ENCODE measurements at places on chromosomes 2 and 18.

DNA sequence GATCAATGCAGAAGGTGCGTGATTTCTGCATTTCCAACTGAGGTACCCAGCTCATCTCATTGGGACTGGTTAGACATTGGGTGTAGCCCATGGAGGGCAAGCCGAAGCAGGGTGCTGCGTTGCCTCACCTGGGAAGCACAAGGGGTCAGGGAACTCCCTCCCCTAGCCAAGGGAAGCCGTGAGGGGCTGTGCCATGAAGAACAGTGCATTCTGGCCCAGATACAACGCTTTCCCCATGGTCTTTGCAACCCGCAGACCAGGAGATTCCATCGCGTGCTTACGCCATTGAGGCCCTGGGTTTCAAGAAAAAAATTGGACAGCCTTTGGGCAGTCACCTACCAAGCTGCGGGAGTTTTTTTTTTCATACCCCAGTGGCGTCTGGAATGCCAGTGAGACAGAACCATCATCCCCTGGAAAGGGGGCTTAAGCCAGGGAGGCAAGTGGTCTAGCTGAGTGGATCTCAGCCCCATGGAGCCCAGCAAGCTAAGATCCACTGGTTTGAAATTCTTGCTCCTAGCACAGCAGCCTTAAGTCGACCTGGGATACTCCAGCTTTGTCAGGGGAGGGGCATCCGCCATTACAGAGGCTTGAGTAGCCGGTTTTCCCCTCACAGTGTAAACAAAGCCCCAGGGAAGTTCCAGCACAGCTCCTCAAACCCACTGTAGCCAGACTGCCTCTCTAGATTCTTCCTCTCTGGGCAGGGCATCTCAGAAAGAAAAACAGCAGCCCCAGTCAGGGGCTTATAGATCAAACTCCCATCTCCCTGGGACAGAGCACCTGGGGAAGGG, 21.7 kb downstream of the TFPI start:
- DNase-seq: no peak

DNA sequence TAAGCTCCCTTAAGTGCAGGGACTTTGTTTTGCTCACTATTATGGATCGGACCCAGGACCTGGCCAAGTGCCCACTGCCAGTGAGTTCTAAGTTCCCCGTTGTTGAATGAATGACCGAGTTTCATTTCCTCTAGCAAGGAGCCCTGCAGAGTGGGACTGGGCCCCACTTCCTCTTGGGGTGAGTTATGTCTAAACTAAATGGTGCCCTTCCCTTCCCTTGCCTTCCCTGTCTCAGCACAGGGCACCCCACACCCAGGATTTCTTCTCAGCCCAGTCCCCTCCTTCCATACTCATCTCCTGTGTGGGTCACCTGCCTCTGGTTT, 195.3 kb upstream of the HS6ST1 start:
- DNase-seq: no peak

GRCh38 chr18:37385846-37386778, 179.5 kb downstream of the CELF4 start:
- no peak for DNase-seq

DNA sequence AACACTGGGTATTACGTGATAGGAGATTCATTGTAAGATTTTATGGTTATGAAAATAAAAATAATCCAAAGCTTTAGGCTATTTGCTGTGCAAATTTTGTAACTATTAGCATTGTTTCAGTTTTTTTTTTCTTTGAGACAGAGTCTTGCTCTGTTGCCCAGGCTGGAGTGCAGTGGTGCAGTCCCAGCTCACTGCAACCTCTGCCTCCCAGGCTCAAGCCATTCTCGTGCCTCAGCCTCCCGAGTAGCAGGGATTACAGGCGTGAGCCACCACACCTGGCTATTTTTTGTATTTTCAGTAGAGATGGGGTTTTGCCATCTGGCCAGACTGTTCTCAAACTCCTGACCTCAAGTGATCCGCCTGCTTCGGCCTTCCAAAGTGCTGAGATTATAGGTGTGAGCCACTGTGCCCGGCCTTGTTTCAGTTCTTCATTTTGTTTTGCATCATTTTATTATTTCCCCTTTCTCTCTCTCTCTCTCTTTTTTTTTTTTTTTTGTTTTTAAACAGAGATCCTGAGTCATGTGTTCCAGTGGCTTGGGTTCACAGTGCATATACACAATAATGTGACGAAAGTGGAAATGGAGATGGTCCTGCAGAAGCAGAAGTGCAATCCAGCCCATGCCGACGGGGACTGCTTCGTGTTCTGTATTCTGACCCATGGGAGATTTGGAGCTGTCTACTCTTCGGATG, 25.8 kb downstream of the CASP10 start:
- DNase-seq: no peak

DNA sequence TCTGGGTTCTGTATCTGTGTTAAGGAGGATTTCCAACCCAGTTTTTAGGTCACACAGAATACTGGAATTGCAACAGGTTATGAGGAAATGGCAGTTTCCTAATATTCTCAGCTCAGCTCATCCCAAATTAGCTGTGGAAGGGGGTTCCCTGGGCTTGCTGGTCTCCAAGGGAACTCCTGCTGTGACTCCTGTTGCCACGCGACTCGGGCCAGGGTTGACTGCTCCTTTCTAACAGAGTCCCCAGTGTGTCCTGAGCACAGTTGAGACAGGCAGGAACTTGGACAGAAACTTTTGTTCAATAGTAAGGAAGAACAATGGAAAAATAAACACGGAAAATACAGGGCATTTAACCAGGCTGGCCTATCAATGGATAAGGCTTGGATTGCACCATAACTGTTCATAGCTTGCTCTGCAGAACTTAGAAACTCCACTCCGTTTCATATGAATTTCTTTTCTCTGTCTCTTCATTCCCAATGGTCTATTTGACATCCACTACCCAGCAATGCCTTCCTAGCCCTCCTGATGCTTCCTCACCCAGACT, 3.8 kb upstream of the ROCK2 start:
- no peak for DNase-seq

GRCh38 chr2:145691659-145692058, 1171.7 kb upstream of the ZEB2 start:
- DNase-seq: no peak

DNA sequence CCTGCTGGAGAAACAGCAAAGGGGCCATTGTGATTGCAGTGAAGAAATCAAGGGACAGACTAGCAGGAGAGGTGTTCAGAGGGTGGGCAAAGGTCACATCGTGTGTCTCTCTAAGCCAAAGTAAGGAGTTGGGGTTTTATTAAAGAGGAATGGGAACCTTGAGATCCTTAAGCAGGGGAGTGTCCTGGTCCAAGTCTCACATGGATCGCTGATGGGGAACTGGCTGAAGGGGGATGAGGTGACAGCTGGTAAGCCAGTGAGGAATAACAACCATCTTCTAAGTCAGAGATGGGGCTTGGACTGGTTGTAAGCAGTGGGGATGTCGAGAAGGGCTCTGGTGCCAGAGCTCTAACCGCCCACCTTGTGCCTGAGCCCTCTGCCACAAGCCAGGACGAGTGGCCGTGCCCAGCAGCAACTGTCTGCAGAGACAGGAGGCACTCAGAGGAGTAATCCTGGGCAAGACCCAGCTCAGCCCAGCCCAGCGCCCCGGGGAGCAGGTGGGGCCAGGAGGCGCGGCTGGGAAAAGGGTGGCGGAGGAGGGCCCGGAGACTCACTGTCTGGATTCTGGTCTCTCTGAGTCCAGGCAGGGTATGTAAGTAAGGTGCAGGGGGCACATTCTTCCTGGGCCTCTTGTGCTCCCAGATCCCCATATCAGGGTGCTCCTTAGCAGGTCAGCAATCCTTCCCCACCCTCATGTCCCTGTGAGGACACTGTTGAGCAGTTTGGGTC, 13.7 kb downstream of the WNT10A start:
- no peak for DNase-seq

Measured in left hindlimb (tissue), 1 donor.